ENCODE measurements at places on chromosomes 2 and 18.

DNA sequence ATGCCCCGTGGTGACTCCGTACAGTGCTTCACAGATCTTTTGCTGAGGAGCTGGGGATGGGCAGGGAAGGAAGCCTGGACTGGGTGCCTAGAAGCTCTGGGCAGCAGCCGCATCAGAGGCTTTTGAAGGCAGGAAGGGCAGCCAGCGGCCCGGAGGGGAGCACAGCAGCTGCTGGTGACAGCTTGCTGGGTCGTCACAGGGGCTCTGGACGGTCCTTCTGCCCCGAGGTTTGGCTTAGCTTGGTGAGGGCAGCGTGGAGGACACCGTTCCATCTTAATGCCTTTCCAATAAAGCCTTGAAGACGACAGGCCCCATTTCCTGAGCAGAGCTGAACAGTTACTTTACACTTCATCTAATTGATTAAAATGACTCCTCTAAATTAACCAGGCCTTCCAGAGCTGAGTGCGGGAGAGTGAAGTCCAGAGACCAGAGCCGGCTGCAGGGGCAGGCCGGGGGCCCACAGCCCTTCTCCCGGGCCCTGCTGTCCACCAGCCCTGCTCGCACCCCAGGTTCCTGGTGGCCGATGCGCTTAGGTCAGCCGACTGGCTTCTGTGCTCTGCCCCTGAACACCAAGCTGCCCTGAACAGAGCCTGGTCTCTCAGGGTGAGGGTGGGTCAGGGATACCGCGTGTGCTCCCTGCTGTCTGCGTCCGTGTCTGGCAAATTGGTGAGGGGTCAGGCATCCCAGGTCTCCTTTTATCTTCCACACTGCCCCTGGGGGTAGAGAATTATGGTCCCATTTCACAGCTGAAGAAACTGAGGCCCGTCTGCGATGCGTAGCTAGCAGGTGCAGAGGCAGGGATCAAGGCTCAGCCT is 43.5 kb downstream of the RRM2 start:
- H3K27ac ChIP-seq: no peak overlapping the region
- no peaks in the 10 kb centered on the region for H3K36me3 ChIP-seq
- peaks cover 38% of the 10 kb centered on the region for H3K4me1 ChIP-seq
- peak; percentile 43 for DNase-seq
- no peaks in the 10 kb centered on the region for H3K27me3 ChIP-seq
- no peak overlapping the region for H3K4me3 ChIP-seq

DNA sequence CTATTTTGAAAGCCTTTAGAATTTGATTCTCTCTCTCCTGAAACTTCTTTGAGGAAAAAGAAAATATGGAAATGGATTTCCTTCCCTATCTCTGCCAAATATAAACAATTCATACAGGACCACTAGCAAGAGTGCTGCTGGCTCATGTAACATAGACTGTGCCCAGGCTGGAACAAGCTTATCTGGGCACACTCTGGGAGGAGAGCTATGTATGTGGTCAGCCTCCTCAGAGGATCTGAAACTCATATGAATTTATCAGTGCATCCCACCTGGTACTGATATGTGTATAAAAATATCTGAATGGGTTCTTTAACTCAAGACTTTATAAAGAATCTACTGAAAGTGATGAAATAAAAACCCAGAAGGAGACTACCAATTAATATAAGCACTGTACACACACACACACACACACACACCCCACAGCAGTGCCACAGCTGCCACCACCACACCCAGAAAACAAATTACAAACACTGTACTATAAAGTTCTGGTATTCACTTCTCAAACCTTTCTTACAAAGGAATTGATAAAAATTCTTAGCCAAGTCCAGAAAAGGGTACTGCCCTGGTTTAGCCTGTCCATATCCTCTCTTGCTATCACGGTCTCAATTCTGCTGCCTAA is 115.6 kb downstream of the IRS1 start:
- H3K4me3 ChIP-seq: no peak overlapping the region
- H3K27me3 ChIP-seq: no peaks in the 10 kb centered on the region
- DNase-seq: no peak
- H3K36me3 ChIP-seq: no peaks in the 10 kb centered on the region
- H3K27ac ChIP-seq: no peak overlapping the region

- H3K4me3 ChIP-seq: no peak overlapping the region
- H3K36me3 ChIP-seq: no peaks in the 10 kb centered on the region
- DNase-seq: no peak
- H3K4me1 ChIP-seq: no peaks in the 10 kb centered on the region
- H3K27me3 ChIP-seq: no peaks in the 10 kb centered on the region
- no peak overlapping the region for H3K27ac ChIP-seq
Measured at GRCh38 chr2:175709248-175709647, 292.8 kb downstream of the LNPK start.

GRCh38 chr2:40348665-40349064 is 103.2 kb downstream of the SLC8A1 start:
- no peaks in the 10 kb centered on the region for H3K36me3 ChIP-seq
- peak; percentile 21 for DNase-seq
- no peaks in the 10 kb centered on the region for H3K27me3 ChIP-seq
- H3K4me3 ChIP-seq: no peak overlapping the region
- peaks cover 74% of the 10 kb centered on the region for H3K4me1 ChIP-seq

GRCh38 chr2:214604861-214605260 is 194.0 kb downstream of the VWC2L start:
- H3K27me3 ChIP-seq: no peaks in the 10 kb centered on the region
- H3K4me3 ChIP-seq: no peak overlapping the region
- DNase-seq: no peak
- no peaks in the 10 kb centered on the region for H3K4me1 ChIP-seq
- no peak overlapping the region for H3K27ac ChIP-seq

Data from osteoblast (primary cell).